Hematopoietic multipotent progenitor cell treated with erythropoietin and hydrocortisone succinate and interleukin-3 and kit ligand, for 6 days (in vitro differentiated cells): ENCODE measurements at places on chromosomes 1 and 21.

GRCh38 chr1:227885135-227885647 lies 62.5 kb downstream of the WNT9A start:
- no peak for DNase-seq

DNA sequence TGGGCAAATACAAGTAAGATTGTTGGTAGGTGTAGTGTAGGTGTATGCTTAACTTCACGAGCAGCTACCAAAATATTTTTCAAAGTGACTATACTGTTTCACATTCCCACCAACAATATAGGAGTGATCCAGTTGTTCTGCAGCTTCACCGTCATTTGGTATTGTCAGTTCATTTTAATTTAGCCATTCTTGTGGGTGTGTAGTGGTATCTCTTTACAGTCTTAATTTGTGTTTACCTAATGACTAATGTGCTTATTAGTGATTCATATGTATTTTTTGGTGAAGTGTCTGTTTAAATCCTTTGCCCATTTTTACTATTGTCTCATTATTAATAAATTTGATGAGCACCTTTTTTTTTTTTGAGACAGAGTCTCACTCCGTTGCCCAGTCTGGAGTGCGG lies 35.4 kb downstream of the RCSD1 start:
- no peak for DNase-seq

- no peak for DNase-seq
These were observed 7.0 kb upstream of the PSEN2 start for GRCh38 chr1:226863446-226863845.

DNA sequence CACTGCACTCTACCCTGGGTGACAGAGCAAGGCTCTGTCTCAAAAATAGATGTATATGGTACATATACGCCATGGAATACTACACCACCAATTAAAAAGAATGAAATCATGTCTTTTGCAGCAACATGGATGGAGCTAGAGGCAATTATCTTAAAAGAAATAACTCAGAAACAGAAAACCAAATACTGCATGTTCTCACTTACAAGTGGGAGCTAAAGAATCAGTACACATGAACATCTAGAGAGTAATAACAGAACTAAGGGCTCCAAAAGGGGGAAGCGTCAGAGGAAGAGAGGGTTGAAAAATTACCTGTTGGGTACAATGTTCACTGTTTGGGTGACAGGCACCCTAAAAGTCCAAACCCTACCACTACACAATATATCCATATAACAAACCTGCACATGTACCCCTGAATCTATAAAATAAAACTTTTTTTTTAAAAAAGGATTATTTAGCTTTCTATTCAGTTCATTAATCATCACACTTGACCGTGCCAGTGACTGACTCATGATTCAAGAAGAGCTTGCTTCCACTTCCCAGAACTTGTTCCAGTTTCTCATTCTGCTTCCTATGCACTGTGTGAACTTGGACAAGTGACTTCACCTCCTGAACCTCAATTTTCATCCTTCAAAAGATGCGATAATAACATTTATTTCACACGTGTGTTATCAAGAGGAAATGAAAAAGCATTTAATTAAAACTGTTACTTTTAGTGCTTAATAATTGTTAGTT lies 109.6 kb downstream of the PLPP3 start:
- no peak for DNase-seq

GRCh38 chr1:108913105-108913948 lies 36.5 kb downstream of the GPSM2 start:
- peak; percentile 93 for DNase-seq

DNA sequence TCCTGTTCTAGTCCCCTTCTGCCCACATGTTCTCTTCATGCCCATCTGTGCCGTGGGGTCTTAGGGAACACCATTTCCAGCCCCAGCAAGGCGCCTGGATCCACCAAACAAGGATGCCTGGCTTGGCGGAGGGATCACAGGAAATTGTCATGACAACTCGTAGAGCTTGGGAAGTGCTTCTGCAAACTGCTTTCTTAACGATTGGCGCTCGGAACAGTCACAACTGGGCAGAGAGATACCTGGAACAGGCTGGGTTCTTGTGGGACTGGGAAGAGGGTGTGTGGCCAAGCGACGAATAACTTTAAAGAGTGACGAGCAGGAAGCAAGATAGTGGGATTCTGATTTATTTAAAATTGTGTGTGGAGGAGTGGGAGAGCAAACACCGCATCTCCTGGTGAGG lies 329.8 kb downstream of the RPS6KC1 start:
- DNase-seq = no peak

DNA sequence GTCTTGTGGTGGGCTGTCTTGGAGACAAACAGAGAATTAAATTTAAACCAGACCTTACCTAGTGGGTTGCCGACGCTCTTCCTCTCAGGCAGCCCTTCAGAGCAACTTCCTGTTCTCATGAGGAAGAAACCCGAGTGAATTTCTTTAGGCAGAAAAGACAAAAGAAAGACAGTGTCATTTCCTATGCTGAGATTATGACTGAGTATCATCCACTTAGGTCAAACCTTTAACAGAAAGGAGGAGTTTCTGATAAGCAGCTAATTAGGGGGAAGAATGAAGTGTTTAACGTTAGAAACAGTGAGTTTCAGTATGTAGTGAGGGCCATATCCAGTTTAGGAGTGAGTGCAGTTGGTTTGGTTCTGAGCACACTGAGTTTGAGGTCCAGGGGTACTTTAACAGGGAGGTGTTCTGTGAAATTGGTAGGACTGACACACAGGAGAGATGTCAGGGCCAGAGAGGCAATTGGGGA lies 38.7 kb downstream of the FASLG start:
- DNase-seq = peak; percentile 29

DNA sequence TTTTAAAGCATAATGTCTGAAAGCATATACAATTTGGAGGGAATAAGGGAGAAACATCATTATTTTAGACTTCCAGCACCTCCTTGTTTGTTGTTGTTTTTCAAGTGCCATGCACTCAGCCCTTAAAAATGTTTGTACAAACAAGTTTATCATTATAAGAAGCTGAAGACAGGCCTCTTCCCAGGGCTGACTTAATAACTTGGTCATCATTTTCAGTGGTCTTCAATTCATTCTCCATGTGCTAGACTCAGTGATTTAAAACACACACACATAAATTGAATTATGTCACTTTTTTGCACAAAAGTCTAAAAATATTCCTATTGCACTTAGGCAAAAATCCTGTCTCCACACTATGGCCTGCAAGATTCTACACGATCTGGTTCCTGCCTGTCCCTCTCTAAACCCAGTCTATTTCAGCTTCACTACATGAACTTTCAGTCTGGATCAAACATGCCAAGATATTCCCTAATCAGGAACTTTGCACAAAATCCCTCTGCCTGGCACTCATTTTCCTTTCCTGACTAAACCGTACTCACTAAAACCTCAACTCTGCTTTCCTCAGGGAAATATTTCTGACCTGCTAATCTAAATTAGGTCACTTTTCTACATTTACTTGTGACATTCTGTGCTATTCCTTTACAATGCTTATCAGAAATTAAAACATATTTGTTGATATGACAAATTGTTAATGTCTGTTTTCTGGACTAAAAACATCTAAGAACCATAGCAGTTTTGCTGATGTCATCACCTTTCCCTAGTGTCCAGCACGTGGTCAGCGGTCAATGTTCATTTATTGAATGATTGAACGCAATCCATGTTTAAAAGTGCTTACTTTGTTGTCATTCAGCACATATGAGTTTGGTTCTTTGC lies 14.8 kb upstream of the GBP5 start:
- DNase-seq = no peak

- DNase-seq = no peak
These were observed 30.9 kb downstream of the XPR1 start for GRCh38 chr1:180662709-180663108.

- no peak for DNase-seq
These were observed 17.0 kb downstream of the C1orf198 start for GRCh38 chr1:230851291-230851691.

- DNase-seq = no peak
These were observed 1.8 kb downstream of the SDHB start for GRCh38 chr1:17052038-17052437.

DNA sequence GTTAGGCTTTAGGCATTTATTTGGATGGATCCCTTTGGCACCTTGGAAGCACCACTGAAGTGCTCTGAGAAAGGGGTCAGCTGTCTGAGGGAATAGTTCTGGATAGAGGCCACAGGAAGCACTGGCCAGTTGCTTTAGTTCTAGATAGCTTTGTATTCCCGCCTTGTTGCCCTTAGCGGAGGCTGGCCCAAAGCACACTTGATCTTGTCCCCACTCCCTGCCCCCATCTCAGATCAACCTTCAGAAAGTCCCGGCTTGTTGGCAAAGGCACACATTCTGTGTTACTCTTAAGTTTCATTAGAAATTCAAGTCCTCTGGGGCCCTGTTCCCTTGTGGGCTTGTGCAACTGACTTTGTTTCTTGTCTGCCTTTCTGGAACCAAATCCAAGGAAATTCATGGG lies 15.2 kb upstream of the NBL1 start:
- DNase-seq = no peak

DNA sequence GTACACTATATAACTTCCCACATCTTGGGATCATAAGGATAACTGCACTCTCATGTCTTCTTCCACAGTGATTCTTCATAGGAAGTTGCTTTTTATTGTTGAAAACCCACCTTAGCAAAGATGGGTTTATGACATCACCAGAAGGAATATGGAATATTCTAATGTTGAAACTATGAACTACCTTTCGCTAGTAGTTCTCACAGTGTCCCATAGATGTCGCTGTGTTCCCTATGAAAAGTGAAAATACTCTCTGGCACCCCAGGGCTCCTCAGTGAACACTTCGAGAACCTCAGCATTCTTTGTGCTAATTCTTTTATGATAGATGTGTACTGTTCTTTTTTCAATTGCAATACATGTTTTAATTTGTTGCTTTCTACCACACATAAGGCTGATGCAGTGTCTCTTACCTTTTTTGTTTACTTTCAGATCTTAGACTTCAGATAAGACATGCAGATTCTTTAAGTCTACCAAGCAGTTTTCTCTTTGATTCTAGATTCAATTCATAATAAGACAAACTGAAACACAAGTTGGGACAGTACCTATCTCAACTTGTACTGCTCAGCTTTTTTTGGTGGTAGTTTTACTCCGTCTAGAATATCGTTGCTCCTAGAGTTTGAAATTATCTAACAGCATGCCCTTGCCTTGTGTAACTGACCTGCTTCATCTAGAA lies 90.8 kb downstream of the GTF2B start:
- peak; percentile 72 for DNase-seq

- DNase-seq = no peak
These were observed 137.5 kb downstream of the TGFB2 start for GRCh38 chr1:218482683-218483082.

DNA sequence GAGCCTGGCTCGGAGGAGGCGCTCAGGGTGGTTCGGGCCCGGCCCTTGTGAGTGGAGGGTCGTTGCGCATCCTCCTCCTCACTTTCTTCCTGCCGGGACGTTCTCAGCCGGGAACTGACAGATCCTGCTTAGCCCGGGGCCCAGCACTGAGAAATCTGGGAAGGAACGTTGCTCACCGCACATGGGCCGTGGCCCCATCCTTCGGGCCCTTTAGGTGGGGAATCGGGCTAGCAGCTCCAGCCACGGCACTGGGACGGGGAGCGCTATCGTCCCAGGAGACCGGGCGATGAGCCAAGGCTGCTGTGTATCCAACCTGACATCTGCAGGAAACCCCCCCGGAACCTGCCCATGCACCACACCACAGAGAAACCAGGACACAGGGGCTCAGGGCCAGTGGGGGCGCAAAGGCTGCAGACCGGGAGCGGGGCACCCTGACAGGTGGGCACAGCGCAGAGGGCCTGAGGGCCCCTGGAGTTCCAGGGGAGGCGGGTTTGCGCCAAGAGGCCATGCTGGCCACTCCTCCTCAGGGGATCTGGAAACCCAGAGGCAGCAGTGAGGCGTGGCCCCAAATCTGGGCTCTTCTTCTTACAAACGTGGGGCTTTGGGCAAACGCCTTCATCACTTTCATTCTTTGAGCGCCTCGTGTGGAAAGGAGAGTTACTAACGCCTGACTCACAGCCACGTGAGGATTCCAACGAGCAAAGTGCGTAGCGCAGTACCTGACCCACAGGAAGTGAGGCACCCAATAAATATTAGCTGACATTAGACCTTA lies at the start of gene SH2D5:
TSS of gene SH2D5 (minus strand) at position 116 of the 772 bp plus-strand sequence. CDS start 4,659 bp downstream, outside the sequence.
- peak; percentile 92 for DNase-seq

DNA sequence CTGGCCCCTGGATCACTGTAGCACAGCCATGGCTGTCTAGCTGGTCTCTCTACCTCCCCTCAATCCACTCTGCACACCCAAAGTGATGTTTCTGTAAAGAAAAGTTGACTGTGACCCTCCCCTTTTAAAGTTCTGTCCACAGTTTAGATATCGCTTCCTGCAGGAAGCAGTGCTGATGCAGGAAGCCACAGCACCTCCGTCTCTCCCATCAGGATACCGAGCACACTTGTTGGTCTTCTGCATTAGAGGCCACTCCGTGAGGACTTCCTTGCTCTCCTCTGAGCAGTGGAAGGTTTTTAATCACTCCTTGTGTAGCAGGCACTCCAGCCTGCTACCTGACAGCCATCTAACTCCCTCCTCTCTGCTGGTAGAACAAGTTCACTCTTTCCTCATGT lies 69.5 kb downstream of the GADD45A start:
- DNase-seq = no peak

DNA sequence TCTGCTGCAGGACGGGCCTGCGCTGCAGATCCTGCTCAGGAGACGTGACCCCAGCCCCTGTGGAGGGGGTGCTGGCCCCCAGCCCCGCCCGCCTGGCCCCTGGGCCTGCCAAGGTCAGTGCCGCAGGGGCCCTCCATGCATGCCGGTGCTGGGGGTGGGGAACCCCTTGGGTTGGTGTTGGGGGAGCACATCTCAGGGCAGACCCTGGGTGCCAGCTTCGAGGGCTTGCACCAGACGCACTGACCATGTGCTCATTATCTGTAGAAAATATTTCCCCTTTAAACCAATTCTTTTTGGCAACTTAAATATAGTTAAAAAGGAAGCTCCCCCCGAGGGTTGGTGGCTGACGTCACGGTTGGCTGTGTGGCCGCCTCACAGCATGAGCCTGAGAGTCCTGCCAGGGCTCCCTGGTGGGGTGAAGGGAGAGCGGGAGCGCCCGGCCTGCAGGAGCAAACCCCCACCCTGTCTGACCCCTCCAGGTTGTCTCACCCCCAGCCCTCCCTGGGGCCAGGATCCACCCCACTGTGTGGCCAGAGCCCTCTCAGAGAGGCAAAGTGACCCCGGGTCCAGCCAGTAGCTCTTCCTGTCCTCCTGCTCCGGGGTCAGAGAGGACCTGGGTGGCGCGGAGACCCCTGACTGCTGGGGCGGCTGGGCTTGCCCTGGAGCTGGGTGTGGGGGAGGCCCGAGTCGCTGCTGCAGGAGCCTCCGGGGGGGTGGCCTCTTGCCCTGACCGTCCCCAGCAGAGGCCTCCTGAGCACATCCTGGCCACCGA lies 5.3 kb upstream of the PFKL start:
- peak; percentile 62 for DNase-seq

DNA sequence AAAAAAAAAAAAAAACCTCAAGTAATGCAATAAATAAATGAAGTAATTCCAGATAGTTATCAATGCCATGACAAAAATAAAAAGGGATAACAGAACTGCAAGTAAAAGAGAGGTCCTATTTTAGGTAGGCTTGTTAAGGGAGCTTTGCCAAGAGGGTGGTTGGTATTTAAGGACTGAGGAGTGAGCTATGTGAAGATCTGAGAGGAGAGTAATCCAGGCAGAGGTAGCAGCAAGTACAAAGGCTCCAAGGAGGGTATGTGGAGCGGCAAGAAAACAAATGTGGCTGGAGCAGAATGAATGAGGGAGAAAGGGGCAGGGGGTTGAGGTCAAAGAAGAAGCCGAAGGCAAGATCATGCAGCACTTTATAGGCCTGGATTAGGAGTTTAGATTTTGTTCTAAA lies 59.9 kb upstream of the CDC42BPA start:
- DNase-seq = no peak
